Fibroblast of mammary gland (primary cell): ENCODE measurements at places on chromosomes 6 and 20.

DNA sequence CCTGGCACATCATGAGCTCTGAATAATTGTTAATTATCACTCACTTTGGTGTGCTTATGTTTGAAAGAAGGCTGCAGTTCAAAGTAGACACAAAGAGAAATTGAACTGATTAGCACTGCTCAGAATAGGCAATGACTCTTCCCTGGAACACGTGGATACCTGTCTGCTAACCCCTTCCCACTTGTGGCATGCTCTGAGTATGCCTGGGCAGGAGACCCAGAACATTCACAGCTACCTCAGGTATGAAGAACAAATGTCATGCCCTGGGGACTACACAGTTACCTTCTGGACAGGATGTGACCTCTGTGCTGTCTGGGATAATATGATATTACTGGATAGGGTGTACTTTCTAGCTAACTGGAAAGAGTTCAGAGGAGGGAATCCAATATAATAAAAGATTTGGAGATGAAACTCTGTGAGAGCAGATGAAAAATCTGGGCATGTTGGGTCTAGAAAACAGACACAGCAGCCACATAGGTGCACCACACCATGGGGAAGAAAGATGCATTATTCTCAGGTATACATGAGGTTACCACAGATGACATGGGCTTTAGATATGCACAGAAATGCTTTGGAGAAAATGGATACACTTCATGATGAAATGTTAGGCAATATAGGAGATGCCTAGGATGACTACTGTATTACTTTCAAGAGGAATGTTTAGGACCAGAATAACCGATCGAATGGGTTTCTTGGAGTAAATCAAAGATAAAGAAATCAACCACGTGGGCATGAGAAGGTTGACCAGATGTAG is 324.2 kb upstream of the PREP start:
- no peak for DNase-seq

DNA sequence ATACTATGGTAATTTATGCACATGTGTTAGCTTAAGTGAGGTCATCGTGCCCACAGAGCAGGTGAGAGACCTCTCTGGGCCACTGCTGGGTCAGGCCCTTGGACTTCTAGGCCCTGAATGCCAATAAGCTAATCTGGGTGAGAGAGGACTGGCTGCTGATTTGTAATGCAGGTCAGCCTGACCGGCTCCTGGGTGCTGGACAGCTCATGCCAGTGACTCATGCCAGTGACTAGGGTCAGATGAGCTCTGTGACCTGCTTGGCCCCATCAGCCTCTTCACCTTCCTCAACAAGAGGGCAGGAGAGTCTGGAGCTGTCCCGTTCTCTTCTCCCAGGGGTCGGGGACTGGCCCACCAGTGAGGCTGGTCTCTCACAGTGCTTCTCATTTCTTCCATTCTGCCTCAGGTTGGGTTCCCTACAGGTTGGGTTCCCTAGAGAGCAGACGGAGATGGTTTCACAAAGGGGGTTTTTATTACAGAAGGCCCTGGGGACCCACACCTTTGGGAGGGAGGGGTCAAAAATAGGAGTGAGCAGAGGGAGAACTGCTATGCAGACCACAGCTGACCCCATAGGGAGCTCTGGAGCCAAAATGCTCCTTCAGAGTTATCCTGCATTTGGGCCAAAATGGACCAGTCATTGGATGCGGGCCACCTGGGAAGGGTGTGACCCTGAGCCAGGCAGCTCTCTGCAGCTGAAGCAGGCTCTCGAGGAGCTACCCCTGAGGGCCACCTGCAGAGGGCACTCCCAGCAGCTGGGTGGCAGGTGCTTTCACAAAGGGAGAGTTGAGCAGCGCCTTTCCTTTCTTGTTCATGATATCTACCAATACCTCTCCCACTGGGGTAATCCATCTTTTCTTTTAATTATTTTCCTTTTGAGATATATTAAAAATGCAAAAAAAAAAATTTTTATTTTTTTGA is 2.2 kb upstream of the OXT start:
- peak; percentile 72 for DNase-seq

DNA sequence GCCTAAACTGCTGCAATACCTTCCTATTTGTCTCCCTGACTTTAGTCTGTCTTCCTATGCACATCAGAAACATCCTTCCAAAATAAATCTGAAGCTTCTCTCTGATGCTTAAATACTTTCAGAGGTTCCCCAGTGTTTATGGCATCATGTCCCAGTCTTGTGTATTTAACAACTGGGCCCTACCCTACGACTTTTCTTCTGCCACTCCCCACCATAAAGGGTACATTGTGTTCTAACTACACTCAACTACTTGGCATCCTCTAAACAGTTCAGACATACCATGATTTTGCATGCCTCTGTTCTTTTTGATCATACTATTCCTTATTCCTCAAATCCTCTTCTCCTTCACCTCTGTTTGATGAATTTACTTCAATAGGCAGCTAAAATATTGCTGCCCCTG is 143.0 kb upstream of the KCNK16 start:
- no peak for DNase-seq

DNA sequence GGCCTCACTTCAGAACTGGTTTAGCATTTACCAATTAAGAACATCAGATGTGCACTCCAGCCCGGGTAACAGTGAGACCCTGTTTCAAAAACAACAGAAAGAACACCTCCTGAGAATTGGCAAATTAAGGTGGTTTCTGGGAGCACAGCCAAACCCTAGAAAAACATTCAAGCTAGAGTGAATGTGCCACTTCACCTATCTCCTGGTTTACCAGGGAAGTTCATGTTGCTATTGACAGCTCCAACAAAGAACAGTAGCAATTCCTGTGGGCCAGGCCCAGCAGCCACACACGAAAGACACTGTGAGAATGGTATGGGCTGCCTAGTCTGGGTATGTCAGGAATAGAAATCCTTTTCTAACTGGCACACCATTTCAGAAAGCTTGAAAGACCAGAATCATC is 4.9 kb downstream of the POLR1C start:
- DNase-seq: no peak

DNA sequence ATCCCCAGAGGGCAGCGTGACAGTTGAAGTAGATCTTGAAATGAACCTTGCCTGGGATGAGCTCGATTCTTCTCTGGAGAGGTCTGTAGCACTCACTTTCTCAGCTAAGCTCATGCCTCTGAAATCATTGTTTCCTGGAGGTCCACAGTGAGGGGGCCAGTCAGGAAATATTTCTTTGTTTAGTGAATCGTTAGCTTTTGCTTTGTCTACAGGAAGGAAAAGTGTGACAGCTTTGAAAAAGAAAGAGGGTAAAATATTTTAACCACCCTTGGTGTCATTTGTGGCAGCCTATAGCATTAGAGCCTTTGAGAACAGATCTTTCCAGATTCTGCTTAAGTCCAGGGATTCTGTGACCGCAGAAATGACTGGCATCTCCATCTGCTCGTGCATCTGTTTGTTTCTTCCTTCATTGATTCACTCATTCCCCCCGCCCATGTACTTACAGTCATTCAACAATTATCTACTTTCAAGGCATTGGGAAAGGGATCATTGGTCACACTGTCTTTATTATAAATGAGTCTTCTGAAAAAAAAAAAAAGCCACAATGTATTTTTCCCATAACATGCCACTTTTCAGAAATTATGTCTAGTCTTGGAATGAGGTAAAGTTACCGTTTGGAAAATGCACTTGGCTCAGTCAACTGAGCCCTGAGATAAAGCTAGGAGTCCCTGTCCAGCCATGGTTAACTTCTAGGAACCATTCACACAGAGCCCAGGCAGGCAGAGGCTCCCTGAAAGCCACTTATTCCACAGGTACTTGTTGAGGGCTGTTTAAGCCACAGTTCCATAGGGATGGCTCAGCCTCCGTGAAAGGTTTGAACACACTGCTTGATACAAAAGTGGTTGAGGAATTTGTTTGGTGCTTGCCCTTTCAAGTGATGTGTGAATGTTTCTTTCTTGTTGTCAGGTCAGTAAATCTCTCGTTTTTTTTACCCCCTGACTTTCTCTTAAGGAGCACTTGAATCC is 86.0 kb downstream of the TIAM2 start:
- DNase-seq: peak; percentile 35

- DNase-seq: peak; percentile 0
Observed at GRCh38 chr6:51541847-51542246, 545.6 kb downstream of the PKHD1 start.

GRCh38 chr20:57877131-57877824 is 167.5 kb upstream of the PMEPA1 start:
- no peak for DNase-seq

DNA sequence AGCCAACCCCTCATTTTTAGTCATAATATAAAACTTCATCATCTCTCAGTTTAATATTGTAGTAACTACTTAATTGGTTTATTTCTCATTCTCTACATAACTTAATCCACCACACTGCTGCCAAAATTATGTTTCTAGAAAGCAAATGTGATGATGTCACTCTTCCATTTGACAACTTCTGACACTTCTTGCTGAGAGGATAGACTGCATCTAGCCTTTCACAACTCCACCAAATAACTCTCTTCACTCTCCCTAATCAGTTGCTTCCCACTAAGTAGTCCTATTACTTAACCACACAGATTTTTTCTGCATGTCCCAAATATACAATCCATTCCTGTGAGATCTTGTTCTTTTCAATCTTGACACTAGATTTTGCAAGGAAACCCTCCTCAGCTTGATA is 951.3 kb downstream of the EPHA7 start:
- no peak for DNase-seq

DNA sequence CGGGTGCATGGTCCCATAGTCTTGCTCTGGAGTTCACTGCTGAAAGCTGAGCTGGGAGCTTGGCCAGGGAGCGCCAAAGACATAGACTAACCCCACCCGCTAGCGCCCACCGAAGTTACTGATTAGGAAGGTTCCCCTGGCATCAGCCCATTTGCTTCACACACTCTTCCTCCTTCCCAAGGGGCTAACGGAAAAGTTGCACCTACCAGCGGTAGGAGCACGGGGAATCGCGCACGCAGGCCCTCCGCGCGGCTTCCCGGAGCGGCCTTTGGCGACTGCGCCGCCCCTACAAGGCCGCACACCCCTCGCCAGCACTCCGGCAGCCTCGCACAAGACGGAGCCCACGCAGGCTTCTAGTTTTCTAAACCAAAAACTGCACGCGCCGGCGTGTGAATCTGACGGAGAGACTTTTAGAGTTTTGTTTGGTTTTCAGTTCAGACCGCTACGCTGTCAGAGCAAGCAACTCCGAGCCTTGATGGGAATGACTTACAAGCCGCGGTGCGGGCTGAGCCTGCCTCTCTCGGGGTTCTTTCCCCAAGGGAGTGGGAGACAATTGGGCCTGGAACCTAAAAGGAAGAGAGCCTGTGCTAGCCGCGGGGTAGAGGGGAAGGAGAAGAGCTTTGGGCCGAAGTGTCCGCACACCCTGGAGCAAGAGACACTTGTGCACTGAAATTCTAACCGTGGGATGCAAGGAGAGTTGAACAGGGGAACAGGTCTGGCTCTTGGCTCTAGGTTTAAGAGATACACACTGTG is 891 bp upstream of the POU3F2 start:
- peak; percentile 10 for DNase-seq

- peak; percentile 86 for DNase-seq
Observed at GRCh38 chr6:153170511-153170910, 39.4 kb upstream of the RGS17 start.
